Esophagus squamous epithelium (tissue), 5 donors: ENCODE measurements at places on chromosomes 5 and 9. TPM values are rescaled to one million over a fixed set of nuclear protein-coding genes. Genes with fewer than 3 reads are reported as not detected.
A peak's percentile ranks its signal among the peaks of the same experiment; 100 is the strongest.

DNA sequence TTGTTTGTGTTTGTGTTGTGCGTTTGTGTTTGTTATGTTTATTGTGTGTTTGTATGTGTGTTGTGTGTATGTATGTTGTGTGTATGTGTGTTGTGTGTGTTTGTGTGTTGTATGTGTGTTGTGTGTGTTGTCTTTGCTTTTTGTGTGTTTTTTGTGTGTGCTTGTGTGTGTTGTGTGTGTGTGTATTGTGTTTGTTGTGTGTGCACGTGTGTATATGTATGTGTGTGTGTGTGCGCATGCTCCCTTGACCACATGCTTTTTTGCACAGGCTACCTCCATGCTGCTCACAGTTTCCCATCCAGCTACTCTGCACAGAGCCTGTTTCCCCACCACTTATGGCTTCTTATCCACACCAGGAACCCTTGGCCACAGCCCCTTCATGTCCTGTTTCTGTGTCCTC is 720.0 kb upstream of the ADAMTS16 start:
- no peak for DNase-seq
- H3K36me3 ChIP-seq, result no peaks in the 10 kb centered on the region
- H3K4me1 ChIP-seq, result no peaks in the 10 kb centered on the region
- no peak overlapping the region for H3K4me3 ChIP-seq

DNA sequence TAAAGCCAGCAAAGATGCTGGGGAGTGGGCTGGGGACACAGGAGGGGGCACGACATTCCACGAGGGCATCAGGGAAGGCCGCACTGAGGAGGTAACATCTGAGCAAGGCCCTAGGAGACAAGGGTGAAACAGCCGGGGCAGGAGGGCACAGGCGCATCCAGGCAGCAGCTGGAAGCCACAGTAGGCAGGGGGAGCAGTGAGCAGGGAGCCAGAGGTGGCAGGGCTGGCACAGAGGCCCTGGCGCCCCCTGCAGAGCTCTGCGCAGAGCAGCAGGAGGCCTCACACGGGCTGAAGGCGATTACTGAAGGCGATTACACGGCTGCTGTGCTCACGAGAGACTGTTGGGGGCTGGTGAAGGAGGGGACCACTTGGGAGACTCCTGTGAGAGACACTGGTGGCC is 15.4 kb downstream of the LMAN2 start:
- peaks cover 99% of the 10 kb centered on the region for H3K36me3 ChIP-seq
- H3K4me1 ChIP-seq, result no peaks in the 10 kb centered on the region
- no peak overlapping the region for H3K4me3 ChIP-seq
- no peaks in the 10 kb centered on the region for H3K27me3 ChIP-seq
- DNase-seq, result no peak
- H3K27ac ChIP-seq, result no peak overlapping the region

GRCh38 chr9:101481261-101481660 is 45.7 kb upstream of the ALDOB start:
- DNase-seq, result no peak
- peaks cover 50% of the 10 kb centered on the region for H3K4me1 ChIP-seq
- no peak overlapping the region for H3K4me3 ChIP-seq
- H3K27ac ChIP-seq, result peak overlapping the region; percentile 78
- H3K36me3 ChIP-seq, result peaks cover 6% of the 10 kb centered on the region
- peaks cover 5% of the 10 kb centered on the region for H3K27me3 ChIP-seq

DNA sequence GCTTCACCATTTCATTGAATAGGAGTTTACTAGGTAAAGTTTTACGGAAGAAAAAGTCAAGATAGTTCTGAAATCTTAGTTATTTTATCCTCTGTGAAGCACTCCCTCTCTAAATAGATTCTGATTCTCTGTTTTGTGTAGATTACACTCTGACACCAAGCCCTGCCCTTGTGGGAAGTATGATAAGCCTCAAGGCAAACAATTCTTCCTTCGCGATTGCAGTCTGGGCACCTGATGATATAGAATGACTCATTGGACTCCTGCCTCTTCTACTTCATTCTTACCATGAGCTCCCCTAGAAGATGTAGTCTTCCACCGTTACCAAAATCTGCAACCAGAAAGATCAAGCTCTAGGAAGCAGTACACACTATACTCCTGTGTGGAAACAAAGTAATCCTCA is 626.9 kb upstream of the PTGER4 start:
- no peaks in the 10 kb centered on the region for H3K36me3 ChIP-seq
- H3K4me1 ChIP-seq, result peaks cover 6% of the 10 kb centered on the region
- no peaks in the 10 kb centered on the region for H3K27me3 ChIP-seq
- H3K4me3 ChIP-seq, result no peak overlapping the region
- H3K27ac ChIP-seq, result no peak overlapping the region
- no peak for DNase-seq

DNA sequence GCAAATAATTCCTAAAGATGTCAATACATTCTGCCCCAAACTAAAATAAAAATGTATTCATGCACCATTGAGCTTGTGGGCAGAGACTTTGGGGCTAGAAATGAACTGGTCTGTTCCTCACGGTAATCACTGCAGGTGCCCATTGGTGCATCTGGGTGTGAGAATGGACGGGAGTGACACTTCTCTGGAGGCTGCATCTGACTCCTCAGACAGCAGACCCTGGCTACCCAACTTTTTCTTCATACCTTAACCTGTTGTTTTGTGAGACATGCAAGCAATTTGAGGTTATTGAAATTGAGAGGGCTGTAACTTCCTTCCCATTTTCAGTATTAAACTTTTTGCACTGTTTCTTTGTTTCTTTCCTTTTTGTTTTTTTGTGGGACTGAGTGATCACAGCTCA is 333.4 kb downstream of the ICE1 start:
- no peaks in the 10 kb centered on the region for H3K36me3 ChIP-seq
- H3K4me3 ChIP-seq, result no peak overlapping the region
- H3K4me1 ChIP-seq, result no peaks in the 10 kb centered on the region

DNA sequence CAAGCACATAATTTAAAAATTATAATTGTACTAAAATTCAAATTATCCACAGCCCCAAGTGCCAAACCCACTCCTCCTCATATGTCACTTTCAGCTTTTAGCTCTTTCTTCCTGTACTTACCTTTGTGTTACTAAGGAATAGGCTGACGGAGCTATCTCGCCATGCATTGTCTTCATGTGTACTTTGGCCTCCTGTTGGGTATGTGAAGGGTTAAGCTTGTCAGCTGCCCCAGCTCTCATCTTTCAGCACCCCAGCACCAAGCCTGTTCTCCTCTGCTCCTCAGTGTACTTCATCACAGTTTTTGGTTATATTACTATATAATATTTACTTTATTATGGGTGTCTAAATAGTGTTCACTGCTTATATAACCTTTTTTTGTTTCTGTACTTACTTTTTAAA is 46.2 kb downstream of the OSTF1 start:
- H3K36me3 ChIP-seq, result peaks cover 20% of the 10 kb centered on the region
- H3K4me1 ChIP-seq, result no peaks in the 10 kb centered on the region
- no peak overlapping the region for H3K4me3 ChIP-seq
- no peak overlapping the region for H3K27ac ChIP-seq
- DNase-seq, result no peak

- no peaks in the 10 kb centered on the region for H3K36me3 ChIP-seq
- DNase-seq, result no peak
- H3K27ac ChIP-seq, result no peak overlapping the region
- no peaks in the 10 kb centered on the region for H3K4me1 ChIP-seq
Observed at GRCh38 chr9:38347271-38347671, 45.2 kb upstream of the ALDH1B1 start.

GRCh38 chr9:133868203-133868602 is 123.9 kb downstream of the VAV2 start:
- H3K4me3 ChIP-seq, result no peak overlapping the region
- H3K4me1 ChIP-seq, result peaks cover 2% of the 10 kb centered on the region
- DNase-seq, result no peak
- no peak overlapping the region for H3K27ac ChIP-seq
- H3K27me3 ChIP-seq, result no peaks in the 10 kb centered on the region

DNA sequence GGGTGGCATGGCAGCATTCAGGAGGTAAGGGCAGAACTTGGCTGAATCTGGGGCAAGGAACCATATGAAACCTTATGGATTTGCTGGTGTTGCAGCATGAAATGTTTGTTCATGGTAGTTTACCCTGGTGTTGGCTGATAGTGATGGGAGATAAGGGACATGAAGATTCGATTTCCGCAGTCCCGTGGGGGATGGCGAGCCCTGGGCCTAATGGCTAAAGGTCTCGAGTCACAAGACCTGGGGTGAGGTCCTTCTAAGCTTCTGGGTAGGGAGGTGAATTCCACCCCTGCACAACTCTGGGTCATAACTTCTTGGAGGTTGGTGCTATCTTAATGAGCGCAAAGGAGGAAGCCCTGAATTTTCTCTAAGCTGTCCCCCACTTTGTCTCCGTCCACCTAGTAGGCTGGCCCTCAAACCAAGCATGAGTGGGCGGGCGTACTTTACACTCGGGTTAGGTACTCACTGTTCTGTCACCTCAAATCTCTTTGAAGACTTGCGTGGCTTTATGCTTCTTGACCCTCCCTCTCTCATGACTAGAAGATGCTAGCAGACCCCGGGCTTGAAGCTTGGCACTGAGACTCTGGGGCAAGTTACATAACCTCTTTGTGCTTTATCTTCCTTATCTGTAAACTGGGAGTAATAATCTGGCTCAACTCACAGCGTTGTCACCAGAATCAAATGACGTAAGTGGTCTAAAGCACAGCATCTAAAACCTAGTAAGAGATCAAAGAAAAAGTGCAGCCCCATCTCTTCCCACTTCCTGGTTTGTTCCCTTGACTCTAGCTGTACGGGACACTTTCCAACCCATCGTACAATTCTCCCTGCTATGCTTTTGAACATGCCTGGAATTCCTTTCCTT is 72.5 kb downstream of the BASP1 start:
- no peak overlapping the region for H3K4me3 ChIP-seq
- no peaks in the 10 kb centered on the region for H3K36me3 ChIP-seq
- H3K4me1 ChIP-seq, result no peaks in the 10 kb centered on the region
- no peaks in the 10 kb centered on the region for H3K27me3 ChIP-seq
- no peak overlapping the region for H3K27ac ChIP-seq

GRCh38 chr9:128250839-128251731 is 24.7 kb downstream of the GOLGA2 start:
- no peak for DNase-seq
- H3K4me3 ChIP-seq, result peak overlapping the region; percentile 52
- H3K27me3 ChIP-seq, result no peaks in the 10 kb centered on the region
- H3K4me1 ChIP-seq, result peaks cover 14% of the 10 kb centered on the region

DNA sequence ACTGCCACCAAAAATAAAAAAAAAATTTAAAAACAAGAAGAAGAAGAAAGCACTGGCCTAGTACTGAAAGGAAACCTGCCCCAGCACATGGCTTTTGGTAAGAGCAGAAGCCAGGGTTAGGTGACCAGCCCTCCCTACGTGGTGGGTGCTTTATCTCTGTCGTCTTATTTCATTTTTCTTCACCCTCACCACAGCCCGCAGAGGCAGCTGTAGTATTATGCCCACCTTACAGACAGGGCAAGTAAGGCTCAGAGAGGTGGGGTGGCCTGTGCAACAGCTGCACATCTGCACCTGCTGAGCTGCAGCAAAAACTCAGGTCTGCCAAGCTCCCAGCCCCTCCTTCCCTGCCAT is 140.8 kb upstream of the LMX1B start:
- peaks cover 6% of the 10 kb centered on the region for H3K4me1 ChIP-seq
- H3K4me3 ChIP-seq, result no peak overlapping the region
- no peaks in the 10 kb centered on the region for H3K36me3 ChIP-seq
- no peaks in the 10 kb centered on the region for H3K27me3 ChIP-seq

GRCh38 chr5:1521671-1522600 is 1.8 kb downstream of the LPCAT1 start:
- no peak overlapping the region for H3K27ac ChIP-seq
- H3K27me3 ChIP-seq, result no peaks in the 10 kb centered on the region
- no peaks in the 10 kb centered on the region for H3K36me3 ChIP-seq

DNA sequence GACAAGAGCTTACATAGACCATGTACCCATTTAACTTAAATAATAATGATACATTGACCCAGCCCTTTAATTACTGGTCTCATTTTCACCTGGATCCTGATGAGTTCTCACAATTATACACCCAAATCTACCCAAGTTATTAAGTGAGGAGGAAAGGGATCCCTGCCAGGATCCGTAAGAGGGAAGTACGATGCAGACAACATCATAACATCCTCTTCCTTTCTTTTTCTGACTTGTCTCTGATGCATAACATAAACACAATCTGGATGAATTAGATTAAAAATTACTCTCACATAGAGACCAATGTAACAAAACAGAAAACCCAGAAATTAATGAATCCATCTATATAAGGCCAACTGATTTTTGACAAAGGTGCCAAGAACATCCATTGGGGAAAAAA is 17.0 kb downstream of the MARCHF3 start:
- no peaks in the 10 kb centered on the region for H3K4me1 ChIP-seq
- no peak for DNase-seq
- H3K27ac ChIP-seq, result no peak overlapping the region
- no peak overlapping the region for H3K4me3 ChIP-seq
- H3K27me3 ChIP-seq, result no peaks in the 10 kb centered on the region

DNA sequence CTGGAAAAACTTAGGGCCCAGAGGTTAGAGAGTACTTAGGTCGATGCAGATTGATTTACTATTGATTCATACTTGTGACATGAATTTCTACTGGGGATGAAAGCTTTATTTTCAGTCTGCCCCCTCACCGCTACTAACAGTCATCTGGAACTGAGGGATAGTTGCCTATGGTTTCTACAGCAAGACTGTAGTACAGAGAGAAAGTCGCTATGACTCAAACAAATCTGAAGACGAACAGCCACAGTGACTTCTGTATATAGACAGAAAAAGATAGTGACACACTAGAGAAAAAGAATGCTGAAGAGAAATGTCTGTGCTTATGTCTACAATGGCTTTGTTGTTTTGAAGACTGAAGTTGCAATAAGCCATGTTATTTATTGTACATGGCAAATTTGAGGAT is 17.3 kb downstream of the OR13D1 start:
- no peaks in the 10 kb centered on the region for H3K4me1 ChIP-seq
- no peaks in the 10 kb centered on the region for H3K36me3 ChIP-seq
- H3K27ac ChIP-seq, result no peak overlapping the region
- H3K27me3 ChIP-seq, result no peaks in the 10 kb centered on the region
- DNase-seq, result no peak
- H3K4me3 ChIP-seq, result no peak overlapping the region

PCDHGA11 gene
- 4.2 TPM for total RNA-seq

AQP3 gene
- total RNA-seq, result 1,484 TPM

CBY3 gene
- not detected for total RNA-seq

PCDH12 gene
- 0.75 TPM for total RNA-seq

EPB41L4A gene
- total RNA-seq, result 25.9 TPM
